ENCODE measurements at places on chromosomes 16 and 17.
A peak's percentile ranks its signal among the peaks of the same experiment; 100 is the strongest.

GRCh38 chr16:3444032-3444388 is 530 bp downstream of the NAA60 start:
- DNase-seq: peak; percentile 77

DNA sequence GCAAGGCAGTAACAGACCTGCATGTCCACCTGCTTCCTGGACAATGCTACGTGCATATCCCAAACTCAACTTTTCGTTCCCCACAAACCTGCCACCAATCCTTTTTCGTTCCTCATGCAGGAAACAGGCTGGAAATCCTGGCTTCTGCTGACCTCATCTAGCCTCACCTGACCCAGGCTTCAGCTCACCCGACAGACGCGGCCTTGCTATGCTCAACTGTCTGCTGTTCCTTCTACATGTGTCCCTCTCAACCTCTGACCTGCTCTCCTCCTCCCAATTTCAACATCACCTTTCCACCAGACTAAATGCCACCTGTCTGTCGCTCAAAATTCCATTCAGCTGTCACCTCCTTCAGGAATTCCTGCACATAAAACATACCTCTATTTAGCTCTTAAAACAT is 44.5 kb downstream of the XPO6 start:
- DNase-seq: no peak

- no peak for DNase-seq
Observed at GRCh38 chr17:76368545-76368944, 14.8 kb upstream of the PRPSAP1 start.

- no peak for DNase-seq
Observed at GRCh38 chr17:43416998-43417890, 18.5 kb downstream of the ARL4D start.

DNA sequence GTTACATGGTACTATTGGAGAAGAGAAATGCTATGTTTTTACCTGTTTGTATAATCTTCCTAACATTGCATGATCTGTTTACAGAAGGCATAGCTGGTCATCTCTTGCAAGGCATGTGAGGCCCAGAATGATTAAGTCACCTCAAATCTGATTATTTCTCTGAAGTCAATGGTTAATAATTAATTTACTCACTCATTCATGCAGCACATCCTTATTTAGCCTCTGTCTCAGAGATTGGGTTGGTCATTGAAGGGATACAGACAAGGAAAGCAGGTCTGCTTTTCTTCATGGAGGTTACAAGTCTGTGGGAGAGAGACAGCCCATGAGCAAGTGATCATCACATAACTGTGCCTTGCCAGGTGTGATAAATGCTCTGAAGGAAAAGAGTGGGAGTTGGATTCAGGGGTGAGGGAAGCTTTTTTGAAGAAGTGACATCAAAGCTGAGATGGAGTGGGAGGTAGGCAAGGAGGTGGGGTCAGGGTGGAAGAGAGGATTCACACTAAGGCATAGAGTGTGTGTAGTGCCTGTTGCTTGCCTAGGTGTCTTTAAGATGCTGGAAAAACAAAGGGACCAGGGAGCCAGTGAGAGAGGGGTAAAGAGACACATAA is 16.3 kb upstream of the RBFOX1 start:
- no peak for DNase-seq

- peak; percentile 50 for DNase-seq
Observed at GRCh38 chr17:9522074-9522473, 53.5 kb downstream of the STX8 start.

DNA sequence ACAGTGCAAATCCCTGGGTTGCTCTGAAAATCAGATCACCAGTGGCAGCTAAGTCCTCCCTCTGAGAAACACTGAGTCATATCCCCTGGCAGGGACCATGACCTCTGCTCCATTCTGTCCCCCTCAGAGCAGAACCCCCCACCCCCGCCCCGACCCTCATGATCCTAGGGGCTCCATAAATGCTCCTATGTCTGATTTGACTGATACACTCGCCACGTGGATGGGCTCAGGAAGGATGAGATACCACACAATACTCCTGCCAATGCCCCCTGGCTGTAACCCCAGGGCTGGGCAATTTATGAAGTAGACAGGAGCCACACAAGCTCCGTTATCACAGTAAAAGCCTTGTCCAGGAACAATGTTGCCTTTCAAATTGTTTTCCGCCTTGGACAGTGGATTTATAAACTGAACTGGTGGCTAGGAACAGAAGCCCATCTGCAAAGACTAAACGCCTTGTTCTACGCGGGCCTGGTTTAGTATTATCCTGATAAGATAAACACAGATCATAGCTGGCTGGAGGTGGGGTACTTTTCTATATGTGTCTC is 394.8 kb downstream of the SLC39A11 start:
- no peak for DNase-seq

DNA sequence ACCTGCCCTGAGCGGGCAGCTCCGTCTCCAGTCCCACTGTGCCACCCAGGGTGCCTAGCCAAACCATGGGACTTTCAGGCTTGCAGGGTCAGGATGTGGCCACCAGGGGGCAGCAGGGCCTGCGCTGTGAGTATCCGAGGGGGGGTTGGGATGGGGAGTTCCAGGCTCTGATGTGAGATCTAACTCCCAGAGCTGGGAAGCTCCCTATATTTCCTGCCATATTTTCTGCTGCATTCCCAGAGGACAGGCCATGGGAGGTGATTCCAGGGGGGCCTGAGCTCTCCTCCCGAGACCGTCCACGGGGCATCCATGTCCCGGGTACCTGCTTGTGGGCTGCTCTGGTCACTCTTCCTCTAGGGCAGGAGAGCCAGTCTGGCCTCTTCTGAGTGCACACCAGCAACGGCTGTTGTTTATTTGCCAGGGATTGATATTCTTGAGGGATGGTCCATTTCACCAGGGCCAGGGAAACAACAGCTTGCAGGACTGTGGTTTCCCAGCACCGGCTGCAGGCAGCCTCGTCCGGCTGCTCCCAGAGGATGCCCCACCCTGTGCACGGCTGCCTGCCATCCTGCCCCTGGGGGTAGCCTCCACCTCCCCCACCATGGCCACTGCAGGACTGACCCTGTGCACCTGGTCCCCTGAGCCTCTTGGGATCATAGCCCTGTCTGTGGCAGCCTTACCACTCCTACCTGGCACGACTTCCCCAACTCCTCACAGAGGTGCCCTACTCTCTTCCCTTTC is 1.2 kb downstream of the GPR142 start:
- DNase-seq: peak; percentile 86

GRCh38 chr17:82444941-82445521 is 5.5 kb downstream of the CYBC1 start:
- DNase-seq: no peak

GRCh38 chr17:78013683-78014467 is 55.4 kb downstream of the TNRC6C start:
- DNase-seq: peak; percentile 77

DNA sequence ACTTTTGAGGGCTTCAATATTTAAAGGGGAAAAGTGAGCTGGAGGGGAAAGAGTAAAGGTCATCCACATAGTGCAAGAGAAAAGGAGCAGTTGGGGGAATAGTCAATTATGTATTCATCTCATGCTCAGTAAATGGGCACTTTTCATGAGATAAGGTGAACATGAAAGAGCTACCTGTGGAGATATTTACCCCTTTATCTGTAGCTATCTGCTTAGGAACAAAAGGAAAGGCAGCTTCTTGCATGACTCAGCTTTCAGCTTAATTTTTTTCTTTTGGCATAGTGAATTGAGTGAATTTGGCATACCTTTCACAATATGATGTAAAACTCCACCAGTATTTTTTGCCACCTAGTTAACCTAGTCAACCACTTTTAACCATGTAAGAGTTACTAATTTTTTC is 26.4 kb downstream of the CPD start:
- DNase-seq: no peak

DNA sequence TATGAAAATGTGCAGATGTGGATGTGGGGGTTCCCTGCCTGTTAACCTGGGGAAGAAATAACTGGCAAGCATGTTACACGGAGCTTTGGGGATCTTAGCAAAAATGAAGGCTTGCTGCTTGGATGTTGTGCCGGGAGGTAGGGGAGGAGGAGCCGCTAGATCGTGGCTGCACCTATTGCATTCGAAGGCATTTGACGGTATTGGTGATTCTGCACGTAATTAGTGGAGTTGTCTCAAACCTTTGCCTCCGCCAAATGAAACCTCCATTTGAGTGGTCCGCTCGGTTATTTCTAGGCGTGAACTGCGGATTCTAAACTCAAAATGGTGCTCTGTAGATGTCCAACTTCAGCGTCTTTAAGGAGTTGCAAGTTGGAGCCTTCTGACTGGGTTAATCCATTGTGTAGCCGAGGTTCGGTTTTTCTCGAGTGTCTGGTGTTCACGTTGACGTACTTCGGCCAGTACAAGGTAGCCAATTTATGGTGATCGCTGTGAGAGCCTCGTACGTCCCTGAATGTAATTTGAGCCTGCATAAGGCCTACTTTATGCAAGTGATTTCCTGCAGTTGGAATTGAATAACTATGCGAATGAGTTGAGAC is 1.5 kb downstream of the TNRC6C start:
- no peak for DNase-seq

GRCh38 chr17:9728005-9728404 is 63.4 kb downstream of the DHRS7C start:
- no peak for DNase-seq

DNA sequence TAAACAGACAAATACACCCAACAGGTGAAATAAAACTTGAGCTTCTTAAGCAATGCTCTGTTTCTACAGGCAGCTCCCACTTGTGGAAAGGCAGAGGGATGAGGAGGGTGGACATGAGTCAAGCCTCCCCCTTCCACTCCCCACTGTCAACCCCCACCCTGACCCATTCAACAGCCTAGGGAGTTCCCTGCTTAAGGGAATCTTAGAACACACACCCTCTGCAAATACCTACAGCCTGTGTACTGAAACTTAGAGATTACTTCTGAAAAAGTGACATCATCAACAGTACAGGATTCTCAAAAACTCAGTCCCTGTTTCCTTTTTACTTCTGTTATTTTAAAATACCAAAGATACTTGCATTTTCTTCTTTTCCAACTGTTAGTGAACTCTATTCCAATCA is 345.4 kb downstream of the SOX9 start:
- no peak for DNase-seq

DNA sequence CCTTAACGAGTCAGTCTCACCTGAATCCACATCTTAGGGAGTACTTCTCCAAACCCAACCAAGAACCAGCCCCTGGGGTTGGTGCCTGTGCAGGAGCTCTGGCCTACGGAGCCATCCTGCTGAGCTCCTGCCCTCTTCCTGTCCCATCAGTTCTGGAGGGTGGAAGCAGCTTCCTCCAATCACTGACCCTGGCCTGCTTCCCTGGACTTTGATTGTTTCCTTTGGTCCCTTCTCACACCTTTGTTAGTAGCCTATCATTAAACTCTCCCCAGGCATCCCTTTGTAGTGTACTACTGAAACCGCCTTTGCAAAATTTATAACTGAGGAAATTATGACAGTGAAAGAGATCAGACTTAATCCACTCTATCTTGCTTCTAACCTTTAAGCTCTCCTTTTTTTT is 21.1 kb upstream of the C16orf87 start:
- no peak for DNase-seq

- no peak for DNase-seq
Observed at GRCh38 chr17:69909389-69909788, 165.6 kb upstream of the KCNJ16 start.

DNA sequence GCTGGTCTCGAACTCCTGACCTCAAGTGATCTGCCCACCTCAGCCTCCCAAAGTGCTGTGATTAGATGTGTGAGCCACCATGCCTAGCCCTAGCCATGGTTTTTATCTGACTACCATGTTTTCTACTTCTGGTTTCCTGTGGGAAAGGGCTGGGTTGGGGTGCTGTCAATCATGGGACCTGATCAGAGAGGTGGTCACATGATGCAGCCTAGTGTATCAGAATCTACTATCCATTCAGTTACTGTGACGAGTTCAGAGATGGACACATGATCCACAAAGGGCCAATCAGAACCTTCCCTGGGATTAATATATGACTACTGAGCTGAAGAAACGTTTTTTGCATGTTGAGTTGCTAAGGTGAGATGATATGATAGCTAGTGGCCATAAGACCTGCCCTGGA is 59.1 kb downstream of the ABCC6 start:
- DNase-seq: no peak

GRCh38 chr16:56428091-56428490 is 2.7 kb upstream of the AMFR start:
- DNase-seq: no peak

DNA sequence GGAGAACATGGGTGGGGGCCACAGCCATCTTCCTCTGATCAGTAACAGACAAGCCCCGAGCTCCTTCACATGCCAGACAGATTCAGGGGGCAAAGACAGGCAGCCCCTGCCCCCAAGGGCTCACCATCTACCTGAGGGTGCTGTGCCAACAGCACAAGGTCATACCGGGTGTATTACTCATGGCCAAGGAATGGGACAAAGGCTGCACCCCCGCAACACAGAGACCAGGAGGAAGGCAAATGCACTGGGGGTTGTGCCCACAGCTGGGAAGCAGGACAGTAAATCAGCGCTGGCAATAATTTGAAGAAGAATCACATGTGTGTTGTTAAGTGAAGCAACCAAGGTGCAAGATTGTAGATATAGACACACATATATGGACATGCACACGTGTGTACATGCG is 137.1 kb downstream of the C16orf95 start:
- DNase-seq: no peak

GRCh38 chr17:80791758-80792284 is 199.8 kb upstream of the CHMP6 start:
- DNase-seq: peak; percentile 57

GRCh38 chr16:89678258-89678657 is 8.2 kb upstream of the CDK10 start:
- no peak for DNase-seq

GRCh38 chr16:89491238-89491869 is 993 bp upstream of the ANKRD11 start:
- DNase-seq: peak; percentile 65

- no peak for DNase-seq
Observed at GRCh38 chr16:86363836-86364618, 146.3 kb upstream of the FOXF1 start.

- no peak for DNase-seq
Observed at GRCh38 chr17:16267174-16267573, 50.2 kb downstream of the PIGL start.

GRCh38 chr17:49587366-49588073 is 11.8 kb downstream of the NXPH3 start:
- DNase-seq: no peak

- DNase-seq: no peak
Observed at GRCh38 chr16:58021661-58022551, 3.6 kb upstream of the MMP15 start.

GRCh38 chr16:26614237-26614841 is 452.4 kb upstream of the C16orf82 start:
- no peak for DNase-seq

GRCh38 chr16:66378741-66379570 is 12.5 kb downstream of the CDH5 start:
- no peak for DNase-seq

All from suppressor macrophage treated with lipopolysaccharide for 4 hours (primary cell).